ENCODE measurements at places on chromosomes 13 and 19.

- no peak for DNase-seq
Measured at GRCh38 chr13:30061217-30061616, 210.8 kb upstream of the UBL3 start.

DNA sequence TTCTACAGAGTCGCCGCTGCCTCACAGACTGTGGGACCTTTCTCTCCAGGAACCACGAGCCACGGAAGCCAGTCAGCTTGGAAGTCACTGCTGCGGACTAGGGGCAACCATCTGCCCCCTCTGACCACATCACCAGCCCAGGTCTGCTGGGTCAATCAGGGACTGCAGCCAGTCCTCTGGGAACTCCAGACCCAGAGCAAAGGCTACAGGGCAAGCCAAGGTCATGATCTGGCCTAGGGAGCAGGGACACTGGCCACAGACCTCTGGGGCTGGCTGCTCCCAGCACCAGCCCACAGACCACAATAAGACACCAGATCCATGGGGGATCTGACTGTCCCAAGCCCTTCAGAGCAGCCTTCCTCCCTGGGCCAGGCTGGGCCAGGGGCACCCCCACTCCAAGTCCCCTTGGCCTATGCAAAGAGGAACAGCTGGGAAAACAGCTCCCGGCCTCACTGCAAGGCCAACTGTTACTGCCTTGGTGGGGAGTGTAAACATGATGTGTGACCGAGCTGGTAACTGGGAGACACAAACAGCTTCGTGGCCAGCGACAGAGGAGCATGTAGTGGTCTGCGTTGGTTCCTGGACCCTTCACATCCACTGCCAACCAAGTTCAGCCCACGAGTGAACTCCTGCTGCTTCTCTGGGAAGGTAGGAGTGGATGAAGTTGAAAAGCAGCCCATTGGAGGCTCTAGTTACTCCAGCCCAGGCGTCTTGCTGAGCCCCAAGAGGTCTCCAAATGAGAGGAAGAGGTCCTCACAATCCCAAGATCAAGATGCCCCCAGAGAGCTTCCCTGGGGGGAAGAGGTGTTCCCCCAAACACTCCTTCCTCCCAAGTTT is 1.5 kb downstream of the AKT2 start:
- no peak for DNase-seq

- no peak for DNase-seq
Measured at GRCh38 chr19:4279530-4280422, 710 bp downstream of the SHD start.

GRCh38 chr13:91086936-91087716 is 260.4 kb upstream of the MIR17HG start:
- no peak for DNase-seq

- peak; percentile 100 for DNase-seq
Measured at GRCh38 chr19:5686647-5687359, 3.3 kb upstream of the RPL36 start.

GRCh38 chr13:20519875-20520274 is 5.8 kb downstream of the CRYL1 start:
- DNase-seq: no peak

DNA sequence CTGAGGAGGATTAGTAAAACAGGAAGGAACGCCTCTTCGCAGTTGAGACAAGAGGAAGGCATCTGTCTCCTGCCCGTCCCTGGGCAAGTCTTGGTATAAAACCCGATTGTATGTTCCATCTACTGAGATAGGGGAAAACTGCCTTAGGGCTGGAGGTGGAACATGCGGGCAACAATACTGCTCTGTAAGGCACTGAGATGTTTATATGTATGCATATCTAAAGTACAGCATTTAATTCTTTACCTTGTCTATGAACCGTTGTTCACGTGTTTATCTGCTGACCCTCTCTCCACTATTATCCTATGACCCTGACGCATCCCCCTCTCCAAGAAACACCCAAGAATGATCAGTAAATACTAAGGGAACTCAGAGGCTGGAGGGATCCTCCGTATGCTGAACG is 722 bp upstream of the TIMM50 start:
- DNase-seq: no peak

DNA sequence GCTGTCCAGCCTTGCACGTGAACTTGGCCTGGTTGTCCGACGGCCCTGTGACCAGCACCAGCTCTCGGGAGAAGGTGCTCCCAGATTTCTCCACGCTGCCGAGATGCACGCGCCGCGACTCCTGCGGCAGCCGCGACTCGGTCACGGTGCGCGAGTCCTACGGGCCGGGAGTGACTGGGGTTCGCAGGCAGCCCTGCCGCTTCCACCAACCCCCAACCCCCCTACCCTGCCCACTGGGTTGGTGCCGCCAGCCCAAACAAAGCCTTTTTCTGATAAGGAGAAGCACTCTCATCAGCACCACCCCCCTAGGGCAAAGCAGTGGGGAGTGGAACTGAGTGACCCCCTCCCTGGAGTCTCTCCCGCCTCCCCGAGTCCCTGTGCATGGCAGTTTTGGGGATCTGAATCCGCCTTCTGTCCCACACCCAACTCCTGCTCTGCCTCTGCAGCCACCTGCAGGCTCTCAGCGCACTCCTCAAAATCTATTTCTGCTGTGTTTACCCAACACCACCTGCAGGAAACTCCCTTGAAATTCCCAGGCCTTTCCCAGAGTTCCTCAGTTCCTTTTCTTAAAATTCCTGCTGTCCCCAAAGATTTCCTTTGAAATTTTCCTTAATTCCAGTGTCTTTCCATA is 6.2 kb downstream of the NPHS1 start:
- DNase-seq: no peak

Measured in stimulated activated CD8-positive, alpha-beta memory T cell treated with anti-CD3 and anti-CD28 coated beads, Interleukin-15, amount 100 ng/mL, for 24 hours (primary cell).